ENCODE measurements at places on chromosomes 4 and X.

DNA sequence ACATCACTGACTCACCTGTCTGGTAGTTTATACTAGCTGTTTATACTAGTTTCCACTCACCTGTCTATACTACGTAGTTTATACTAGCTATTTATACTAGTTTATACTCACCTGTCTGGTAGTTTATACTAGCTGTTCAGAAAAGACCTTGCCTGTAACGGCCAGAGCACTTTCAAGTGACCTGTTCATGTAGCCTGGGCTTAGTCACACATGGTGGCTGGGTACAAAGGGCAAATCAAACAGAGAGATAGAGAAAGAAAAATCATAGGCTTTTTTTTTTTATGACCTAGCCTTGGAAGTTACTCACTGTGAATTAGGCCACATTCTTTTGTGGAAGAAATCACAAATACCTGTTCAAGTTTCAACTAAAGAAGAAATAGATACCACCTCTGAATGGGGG lies 30.7 kb upstream of the SPANXN4 start:
- no peak for DNase-seq

GRCh38 chrX:12984603-12985319 lies 9.9 kb downstream of the TMSB4X start:
- DNase-seq: no peak

DNA sequence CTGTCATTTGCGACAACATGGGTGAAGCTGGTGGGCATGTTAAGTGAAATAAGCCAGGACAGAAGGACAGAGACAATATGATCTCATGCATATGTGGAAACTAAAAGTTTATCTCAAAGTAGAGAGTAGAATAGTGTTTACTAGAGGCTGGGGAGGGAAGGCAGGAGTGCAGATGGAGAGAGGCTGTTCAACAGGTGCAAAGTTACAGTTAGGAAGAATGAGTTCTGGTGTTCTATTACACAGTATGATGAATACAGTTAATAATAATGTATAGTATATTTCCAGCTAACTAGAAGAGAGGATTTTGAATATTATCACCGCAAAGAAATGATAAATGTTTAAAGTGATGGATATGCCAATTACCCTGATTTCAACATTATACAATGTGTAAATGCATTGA lies 69.8 kb downstream of the FBXL5 start:
- no peak for DNase-seq

- no peak for DNase-seq
Observed at GRCh38 chrX:17374619-17375366, at the start of gene NHS. NHS (plus strand) TSS chrX:17375200; CDS start chrX:17375758, 558 bp downstream.

DNA sequence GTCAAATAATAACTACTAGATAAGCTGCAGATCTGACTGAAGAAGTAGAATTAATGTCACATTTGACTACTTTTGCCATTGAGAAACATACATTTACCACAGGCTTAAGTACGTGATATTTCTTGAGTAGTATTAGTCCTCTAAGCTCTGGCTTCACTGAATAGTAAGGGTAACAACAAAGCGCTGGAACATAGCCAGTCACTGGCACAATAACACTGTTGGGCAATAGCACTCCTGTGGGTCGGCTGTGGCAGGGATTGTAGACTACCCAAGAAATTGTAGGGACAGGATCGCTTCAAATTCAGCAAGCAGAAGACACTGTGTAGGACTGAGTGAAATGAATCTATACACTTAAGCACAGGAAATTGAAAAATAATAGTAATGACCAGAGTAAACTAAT lies 27.1 kb upstream of the IL15 start:
- no peak for DNase-seq

- no peak for DNase-seq
Observed at GRCh38 chr4:118281611-118282442, 71.0 kb downstream of the PRSS12 start.
